SJSA1 (cell line): ENCODE measurements at places on chromosomes 6 and 20. TPM values are rescaled to one million over a fixed set of nuclear protein-coding genes. Genes with fewer than 3 reads are reported as not detected.

- no peak for DNase-seq
Observed at GRCh38 chr6:48883116-48883515, 579.9 kb downstream of the MMUT start.

- no peak for DNase-seq
Observed at GRCh38 chr6:132902901-132903300, 88.5 kb downstream of the RPS12 start.

GRCh38 chr6:162620073-162620472 is 107.5 kb downstream of the PRKN start:
- DNase-seq, result no peak

SNAP25 gene
- 3.9 and 13.9 TPM in 2 replicates for total RNA-seq

BMP7 gene
- not detected in 2 replicates for total RNA-seq

PSORS1C2 gene
- not detected in 2 replicates for total RNA-seq

- DNase-seq, result no peak
Observed at GRCh38 chr6:6588064-6588923, at the start of gene LY86. TSS of gene LY86 (plus strand) at chr6:6588720. CDS start at chr6:6588735, 15 bp downstream.

DNA sequence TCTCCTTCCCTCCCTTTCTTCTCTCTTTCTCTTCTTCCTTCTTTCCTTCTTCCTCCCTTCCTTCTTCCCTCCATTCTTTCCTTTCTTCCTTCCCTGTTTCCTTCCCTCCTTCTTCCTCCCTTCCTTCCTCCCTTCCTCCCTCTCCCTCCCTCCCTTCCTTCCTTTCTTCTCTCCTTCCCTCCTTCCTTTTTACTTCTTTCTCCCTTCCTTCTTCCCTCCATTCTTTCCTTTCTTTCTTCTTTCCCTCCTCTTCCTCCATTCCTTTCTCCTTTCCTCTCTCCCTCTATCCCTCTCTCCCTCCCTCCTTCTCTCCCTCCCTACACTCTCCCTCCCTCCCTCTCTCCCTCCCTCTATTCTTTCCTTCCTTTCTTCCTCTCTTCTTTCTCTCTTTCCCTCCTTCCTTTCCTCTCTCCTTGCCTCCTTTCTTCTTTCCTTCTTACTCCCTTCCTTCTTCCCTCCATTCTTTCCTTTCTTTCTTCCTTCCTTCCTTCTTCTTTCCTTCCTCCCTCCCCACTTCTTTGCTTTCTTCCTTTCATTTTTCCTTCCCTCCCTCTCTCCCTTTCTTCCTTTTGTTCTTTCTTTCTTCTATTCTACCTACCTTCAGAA is 200.4 kb upstream of the SSTR4 start:
- DNase-seq, result no peak

GRCh38 chr6:7777074-7777473 is 51.2 kb downstream of the BMP6 start:
- DNase-seq, result no peak

DNA sequence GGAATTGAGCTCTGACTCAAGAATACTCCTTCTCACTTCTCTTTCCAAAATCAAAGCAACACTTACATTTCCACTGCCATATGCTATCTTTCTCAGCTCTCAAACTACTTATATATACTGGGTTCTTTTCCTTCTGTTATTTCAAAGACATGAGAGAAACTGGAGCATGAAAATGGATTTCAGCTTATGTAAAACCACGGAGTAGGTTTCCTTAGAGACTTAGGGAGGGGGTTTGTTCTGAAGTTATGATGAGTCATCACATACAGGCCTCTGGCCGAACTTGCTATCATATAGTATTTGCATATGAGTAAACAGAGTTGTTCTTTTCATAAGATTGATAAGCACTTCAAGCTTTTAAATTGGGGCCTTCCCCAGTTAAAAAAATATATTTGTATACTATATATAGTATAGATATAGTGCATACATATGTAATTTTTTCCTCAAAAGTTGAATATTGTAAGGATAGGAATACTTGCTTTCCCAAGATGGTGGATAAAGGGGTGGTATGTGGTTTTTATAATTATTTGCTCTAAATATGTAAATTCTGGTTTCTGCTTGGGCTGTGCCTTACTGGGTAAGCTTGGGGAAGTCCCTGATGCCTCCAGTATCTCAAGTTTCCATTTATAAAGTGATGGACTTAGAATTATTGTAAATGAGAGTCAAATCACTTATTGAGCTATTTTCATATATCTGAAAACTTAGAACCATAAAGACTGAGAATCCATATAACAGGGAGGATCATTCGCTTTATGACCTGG is 273.9 kb downstream of the RFPL4B start:
- DNase-seq, result no peak

DNA sequence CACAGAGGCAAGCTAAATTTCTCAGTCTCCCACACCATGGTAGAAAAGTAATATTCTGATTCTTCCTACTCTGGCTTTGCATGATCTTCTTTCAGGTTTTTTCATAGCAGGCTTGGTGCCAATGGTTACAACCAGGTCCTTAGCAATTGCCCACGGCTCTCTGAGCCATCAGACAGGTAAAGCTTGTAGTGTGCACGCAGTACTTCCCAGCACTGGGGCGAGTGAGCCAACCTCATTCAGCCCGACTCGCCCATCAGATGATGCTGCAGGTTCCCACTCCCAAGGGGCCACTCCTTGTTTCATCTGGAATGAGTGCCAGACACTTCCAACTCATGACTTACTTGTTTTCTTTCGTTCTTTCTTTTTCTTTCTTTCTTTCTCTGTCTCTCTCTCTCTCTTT is 78.3 kb downstream of the PERP start:
- DNase-seq, result no peak

- no peak for DNase-seq
Observed at GRCh38 chr6:17808609-17809008, 101.9 kb upstream of the NUP153 start.

DNA sequence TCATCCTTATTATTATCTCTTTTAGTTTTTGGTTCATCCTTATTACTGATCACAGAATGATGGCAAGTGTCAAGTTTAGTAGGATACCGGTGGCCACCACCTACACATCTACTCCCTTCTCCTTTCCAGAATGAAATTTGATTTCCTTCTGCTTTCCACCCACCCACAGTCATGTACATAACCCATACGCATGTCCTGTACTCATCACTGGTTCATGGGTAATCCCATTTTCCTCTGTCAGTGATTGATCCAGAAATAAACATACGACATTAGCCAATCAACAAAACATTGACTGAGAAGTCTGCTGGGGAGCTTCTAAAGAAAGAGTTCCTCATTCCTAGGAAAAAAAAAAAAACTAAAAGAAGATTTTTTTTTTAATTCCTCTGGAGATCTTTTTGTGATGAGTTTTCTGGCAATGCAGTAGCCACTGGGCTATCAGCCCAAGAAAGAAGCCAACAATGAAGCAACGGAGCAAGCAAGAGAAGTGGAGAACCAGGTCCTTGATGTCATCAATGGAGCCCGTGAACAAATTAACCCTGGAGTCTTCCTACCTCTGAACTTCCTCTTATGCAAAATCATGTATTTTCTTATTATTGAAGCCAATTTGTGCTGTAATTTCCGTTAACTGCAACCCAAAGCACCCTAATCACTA is 127.8 kb downstream of the TASP1 start:
- no peak for DNase-seq

- no peak for DNase-seq
Observed at GRCh38 chr6:158086054-158086503, 82.0 kb downstream of the SERAC1 start.

SLC17A9 gene
- not detected in 2 replicates for total RNA-seq

GRCh38 chr20:2217857-2218539 is 77.8 kb upstream of the TGM3 start:
- no peak for DNase-seq

DNA sequence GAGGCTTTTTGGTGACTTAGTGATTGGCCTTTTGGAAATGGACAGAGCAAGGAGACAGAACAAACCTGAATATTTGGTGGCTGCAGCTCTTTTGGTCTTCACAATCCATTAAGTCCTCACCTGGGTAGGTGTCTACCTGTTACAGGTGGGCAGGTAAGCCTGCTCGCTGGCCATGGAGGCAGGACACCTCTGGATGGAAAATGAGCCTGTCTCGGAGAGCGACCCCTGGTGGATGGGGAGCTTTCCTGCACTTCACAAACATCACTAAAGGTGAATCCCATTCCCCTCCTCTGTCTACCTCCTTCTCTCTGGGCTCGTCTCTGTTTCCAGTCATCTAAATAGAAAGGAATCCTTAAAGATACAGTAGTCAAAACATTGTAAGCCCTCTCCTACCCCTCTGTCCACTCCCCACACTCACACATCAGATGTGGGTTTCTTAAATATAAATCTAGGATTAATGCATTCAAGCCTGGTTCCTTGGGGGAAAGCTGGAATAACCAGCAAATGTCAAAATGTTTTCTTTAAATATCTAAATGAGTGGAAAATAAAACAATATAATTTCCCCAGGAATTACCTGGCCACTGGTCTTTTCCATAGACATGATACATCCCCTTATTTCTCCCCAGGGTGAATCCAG is 304.9 kb downstream of the CDH26 start:
- DNase-seq, result no peak

GRCh38 chr6:107538856-107539387 is 49.0 kb downstream of the SOBP start:
- DNase-seq, result no peak

NR2E1 gene
- total RNA-seq, result 0.03 and 0.81 TPM in 2 replicates

DNA sequence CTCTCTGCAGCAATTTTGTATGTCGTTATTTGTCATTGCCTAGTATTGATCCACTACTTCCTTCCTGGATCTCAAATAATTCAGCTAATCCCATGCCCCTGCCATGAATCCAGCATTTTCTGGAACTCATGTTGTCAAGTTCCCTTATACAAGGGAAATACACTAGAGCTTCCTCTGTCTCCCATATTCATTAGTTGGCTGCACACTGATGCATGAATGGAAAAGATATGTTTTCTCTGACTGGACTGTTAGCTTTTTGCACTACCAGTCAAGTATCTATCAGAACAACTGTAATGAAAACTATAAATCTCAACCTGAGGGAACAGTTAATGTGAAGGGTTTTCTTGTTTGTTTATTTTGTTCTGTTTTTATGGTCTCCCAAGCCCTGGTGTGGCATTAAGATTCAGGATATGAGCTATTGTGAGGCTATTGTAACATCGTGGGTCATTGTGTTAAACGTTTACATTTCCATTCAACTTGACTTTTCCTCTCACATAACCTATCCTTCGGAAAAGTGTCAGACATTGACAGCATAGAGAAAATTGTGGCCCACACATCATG is 102.5 kb upstream of the FAM8A1 start:
- no peak for DNase-seq

HLA-DRA gene
- not detected in 2 replicates for total RNA-seq

DNA sequence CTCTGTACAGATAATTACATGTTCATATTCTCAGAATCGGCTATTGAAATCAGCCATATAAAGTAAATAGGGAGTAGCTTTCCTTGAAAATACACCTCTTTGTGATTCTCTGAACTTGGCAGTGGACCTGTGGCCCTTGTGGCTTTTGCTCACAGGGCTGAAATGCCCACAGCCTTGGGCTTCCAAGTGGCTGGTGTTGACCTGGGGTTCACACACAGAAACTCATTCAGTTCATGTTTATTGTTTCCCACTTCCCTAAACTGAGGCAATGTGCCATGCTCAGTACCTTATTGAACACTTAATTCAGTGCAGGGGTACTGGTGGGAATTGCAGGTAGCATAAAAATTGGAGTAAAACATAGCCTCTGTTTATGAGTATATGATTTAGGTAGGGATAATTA is 19.1 kb upstream of the TULP4 start:
- DNase-seq, result no peak

- peak; percentile 35 for DNase-seq
Observed at GRCh38 chr6:170108456-170108855, 182.4 kb downstream of the DLL1 start.

BPIFB4 gene
- total RNA-seq, result not detected in 2 replicates

GRCh38 chr6:75446241-75446880 is 47.2 kb downstream of the FILIP1 start:
- no peak for DNase-seq

DNA sequence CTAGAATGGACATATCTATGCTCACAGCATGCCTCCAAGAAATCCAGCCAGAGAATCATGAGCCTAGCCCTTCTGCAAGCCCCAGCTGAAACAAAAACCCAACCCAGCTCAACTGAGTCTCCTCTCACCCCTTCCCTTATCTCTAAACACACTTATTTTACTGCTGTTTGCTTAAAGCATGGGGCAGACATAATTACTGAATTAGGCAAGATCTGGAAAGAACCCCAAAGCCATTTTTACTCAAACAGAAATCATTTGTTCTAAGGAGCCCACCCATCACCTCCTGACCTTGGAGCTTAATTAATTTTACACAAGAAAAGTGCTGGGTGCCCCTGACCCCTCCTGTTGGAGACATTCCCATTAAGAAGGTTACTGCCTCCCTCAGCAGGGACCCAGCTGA is 291.6 kb downstream of the MAFB start:
- no peak for DNase-seq

- no peak for DNase-seq
Observed at GRCh38 chr6:38141085-38141484, 321.6 kb downstream of the ZFAND3 start.

BTN1A1 gene
- not detected in 2 replicates for total RNA-seq

DNA sequence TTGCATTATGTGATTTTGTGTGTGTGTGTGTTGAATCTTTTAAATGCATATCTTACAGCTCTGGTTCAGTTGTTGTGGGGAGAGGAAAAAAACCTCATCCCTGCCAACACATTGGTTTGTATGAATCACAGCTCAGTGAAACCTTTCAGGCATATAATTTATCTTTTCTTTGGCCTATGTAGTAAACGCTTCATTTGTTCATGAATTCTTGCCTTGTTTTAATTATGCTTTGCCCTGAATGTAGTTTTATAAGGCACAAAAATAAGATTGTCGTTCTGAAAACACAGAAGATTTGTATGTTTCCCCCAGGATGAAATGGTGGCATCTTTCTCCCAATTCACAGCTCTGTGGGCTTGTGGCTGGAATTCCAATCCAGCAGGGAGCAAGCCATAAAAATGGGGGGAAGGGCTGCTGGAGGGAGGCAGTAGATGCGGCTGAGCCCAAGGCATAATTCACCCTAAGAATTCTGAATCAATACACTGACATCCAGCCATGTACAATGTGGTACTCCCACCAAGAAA is 45.1 kb downstream of the BCAS1 start:
- DNase-seq, result no peak

DNA sequence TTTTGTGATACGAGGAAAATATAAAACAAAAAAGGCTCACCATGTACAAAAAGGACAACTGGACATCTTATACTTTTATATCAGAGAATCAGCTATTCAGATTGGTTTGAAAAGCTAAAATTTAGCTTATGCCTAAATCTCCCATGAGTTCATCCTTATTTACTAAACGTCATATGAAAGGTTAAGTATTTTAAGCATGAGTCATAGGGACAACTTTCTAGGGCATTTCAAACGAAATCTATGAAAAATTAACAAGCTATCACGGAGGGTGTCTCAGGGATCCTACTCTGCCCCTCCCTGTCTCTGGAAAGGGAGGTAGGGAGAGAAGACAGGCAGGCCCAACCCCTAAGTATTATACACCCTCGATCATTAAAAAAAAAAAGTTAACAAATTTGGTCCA is 124.1 kb upstream of the LOC128125822 start:
- no peak for DNase-seq

RPS18 gene
- total RNA-seq, result 2,063 and 2,614 TPM in 2 replicates

PRDM13 gene
- not detected in 2 replicates for total RNA-seq

BMP5 gene
- total RNA-seq, result 1.6 TPM in 2 replicates
